ENCODE measurements at places on chromosomes 1 and 21.

DNA sequence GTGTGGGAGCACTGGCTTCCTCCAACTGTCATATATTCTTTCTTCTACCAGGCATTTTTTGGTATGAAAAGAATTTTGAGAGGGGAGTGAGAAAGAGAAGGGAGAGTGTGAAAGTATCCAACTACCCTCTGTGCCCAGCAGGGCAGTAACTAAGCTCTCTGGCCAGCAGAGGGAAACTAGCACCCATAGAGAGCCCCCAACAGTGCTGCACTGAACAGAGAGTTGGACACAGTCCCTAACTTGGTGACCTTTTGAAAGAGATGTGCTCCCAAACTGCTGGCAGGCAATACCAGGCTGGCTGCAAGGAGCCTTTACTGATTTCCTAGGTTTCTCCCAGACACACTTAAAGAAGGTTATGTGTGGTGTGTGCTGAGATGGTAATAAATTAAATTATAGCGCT, 118.8 kb upstream of the PBX1 start:
- DNase-seq: no peak

DNA sequence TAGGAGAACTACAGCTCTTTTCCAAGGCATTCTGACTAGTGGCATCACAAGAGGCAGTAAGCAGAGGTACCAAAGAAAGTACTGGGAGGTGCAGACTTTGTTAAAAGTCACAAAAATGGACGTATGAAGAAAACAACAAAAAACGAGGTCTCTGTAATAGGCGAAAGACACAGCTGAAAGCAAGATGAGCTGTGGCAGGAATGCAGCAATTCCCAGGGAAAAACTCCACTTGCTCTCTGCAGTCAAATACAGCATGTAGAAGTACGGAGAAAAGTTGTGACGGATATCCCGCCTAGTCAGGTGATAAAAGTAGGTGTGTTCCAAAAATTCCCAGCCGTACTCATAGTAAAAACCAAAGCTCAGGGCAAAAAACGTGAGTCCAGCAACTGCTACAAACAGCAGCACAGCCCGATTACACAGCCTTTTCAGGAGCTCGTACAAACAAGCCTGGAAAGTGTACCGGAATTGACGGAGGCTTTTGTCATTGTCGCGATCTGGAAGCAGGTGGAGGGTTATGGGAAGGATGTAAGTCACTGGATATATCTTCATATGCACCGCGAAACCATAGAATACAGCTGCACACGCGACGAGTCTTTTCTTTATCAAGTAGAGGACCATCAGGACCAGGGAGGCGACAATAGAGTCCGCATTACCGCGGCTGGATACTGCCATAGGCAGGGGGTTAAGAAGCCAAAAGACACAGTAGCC, 979 bp downstream of the PIGM start:
- peak; percentile 8 for DNase-seq

DNA sequence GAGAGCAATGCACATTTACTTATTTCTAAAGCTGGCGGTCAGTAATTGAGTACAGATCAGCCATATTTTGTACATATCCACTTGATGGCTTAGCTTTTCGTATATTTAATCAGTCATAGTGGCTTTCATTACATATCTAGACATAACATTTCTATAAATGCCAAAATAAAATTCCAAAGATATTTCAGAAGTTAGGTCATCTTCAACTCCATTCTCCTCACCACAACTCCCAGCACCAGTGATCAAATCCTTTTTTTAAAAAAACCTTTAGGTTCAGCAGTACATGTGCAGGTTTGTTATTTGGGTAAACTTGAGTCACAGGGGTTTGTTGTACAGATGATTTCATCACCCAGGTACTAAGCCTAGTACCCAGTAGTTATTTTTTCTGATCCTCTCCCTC, 53.9 kb upstream of the GNG4 start:
- no peak for DNase-seq

- no peak for DNase-seq
Measured at GRCh38 chr1:206555473-206555935, 48.2 kb downstream of the RASSF5 start.

GRCh38 chr1:89962742-89963075, 32.2 kb upstream of the ZNF326 start:
- no peak for DNase-seq

DNA sequence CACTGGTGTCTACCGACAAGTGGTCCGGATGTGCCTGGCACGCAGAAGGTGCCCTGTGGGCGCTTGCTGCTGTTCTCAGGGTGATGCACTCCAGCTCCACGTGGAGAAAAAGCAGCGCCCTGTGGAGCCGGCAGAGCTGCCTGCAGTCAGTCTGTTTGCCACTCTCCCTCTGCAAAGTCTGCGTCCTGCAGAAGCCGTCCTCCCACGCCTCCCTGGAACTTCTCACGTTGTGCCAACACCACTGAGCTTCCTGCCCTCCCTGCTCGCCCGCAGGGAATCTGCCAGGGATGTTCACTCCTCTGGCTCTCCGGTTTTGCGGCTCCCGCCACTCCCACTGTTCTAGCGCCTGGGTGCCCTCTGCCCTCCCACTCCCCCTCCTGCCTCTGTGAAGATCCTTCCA, 19.8 kb upstream of the UBXN10 start:
- DNase-seq: no peak

GRCh38 chr1:173469656-173470055, 7.5 kb upstream of the PRDX6 start:
- no peak for DNase-seq

- DNase-seq: no peak
Measured at GRCh38 chr1:174131032-174131638, 28.2 kb upstream of the RABGAP1L start.

DNA sequence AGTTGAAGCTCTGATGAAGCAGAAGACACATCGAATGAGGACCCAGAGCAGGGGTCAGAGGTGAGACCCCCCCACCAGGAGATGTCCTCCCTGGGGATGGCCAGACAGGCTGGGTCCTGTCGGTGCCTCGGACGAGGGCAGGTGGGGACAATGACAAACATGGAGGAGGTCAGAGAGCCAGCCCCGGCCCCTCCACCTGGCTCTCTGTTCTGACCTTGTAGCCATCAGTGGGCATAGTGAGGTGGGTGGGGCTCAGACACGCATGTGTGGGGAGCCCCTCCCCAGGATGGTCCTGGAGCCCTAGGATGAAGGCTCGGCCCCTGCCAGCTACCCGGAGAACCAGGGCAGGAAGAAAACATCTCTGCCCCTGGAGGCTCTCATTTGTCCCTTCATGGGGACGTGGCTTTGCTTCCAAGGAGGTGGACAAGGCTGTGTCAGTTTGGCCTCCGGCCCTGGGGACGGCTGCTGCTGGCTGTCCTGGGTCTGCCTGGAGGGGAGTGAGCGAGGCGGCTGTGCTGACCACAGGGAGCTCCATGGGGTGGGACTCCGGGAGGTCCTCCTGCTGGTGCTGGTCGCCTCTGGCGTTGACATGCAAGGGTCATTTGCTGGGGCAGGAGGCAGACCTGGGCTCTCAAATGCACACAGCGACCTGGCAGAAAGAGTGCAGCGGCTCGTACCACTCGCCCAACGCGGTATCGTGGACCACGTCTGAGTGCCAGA, 2.6 kb downstream of the KRTAP10-6 start:
- no peak for DNase-seq

- no peak for DNase-seq
Measured at GRCh38 chr1:170881268-170882265, 53.8 kb upstream of the MROH9 start.

DNA sequence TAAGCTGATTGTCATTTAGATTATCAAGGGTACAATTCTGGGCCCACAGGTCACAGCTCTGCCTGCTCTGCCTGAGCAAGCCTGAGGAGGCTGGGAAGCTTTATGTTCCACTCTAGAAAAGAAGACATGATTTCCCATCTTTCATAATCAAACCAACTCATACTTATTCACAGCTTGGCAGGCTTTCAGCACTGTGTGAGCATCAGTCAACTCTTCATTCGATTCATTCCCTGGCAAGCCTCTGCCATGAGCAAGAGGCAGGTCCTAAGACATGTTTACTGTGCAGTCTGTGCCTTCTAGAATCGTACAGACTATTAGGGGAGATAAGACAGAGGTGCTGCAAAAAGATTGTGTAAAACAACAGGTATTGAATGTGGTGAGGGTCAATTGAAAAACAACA, 24.5 kb upstream of the KIRREL1 start:
- DNase-seq: no peak

GRCh38 chr1:206901944-206902343, 4.7 kb downstream of the IL24 start:
- DNase-seq: no peak

DNA sequence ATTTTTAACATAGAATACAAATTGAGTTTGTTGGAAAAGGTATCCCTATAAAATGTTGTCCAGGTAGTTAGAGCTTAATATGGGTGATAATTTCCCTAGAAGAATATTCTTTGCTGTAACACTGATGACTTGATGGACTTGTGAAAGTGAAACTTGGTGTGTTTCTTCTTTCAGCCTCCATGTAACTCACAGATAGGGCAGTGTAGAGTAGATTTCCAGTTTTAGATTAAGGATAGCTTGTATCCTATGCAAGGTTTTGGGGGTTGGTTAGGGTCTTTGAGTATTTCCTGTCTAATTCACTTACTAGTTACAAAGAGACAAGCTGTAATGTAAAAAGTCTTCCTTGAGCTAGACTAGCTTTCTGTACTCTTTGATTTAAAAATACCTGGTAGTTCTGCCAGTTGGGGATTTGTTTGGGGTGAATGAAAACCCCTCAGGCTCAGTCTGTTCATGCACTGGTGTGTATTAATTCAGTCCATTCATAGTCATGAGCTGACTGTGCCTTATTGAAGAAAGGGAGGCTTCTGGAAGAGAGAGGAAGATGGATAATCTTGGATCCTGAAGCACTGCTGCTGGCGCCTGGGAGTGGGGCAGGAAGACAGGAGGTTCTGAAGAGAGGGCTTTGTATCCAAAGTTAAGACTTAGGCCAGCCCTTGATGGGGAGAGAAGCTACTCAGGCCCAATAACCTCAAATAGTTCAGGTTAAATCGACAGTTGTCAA, 83.6 kb downstream of the CAMTA1 start:
- DNase-seq: no peak

DNA sequence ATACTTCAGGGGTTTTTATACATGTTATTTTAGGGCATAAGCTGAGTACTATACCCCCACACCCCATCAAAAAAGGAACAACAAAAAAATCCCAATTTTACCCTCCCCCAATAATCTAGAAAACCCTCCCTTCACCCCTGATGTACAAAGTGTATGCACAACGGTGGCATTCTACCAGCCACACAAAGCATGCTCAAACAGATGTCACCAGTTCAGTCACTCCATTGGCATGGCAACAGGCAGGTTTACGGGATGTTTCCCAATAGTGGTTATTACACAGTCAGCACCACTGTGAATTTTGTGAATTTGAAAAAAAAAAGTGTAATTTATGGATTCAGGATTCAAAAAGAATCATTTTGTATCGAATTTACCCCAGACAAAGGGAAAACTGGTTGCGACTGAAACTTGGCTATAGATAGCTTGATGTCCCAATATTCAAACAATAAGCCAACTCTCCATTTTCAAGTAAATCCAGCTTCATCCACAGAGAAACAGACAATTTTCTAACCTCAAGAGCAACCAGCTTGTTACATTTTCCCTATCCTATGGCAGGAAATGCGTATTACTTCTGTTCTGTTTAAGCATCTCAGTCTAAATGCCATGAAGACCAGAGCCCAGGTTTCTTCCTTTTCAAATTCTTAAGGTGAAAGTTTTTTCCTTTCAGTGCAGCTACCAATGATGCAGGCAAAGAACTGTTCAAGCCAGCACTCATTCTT, 34.0 kb upstream of the SLC45A3 start:
- no peak for DNase-seq

GRCh38 chr1:62841587-62842169, 57.7 kb downstream of the ATG4C start:
- peak; percentile 18 for DNase-seq

GRCh38 chr1:186842547-186842946, 13.8 kb downstream of the PLA2G4A start:
- DNase-seq: no peak

DNA sequence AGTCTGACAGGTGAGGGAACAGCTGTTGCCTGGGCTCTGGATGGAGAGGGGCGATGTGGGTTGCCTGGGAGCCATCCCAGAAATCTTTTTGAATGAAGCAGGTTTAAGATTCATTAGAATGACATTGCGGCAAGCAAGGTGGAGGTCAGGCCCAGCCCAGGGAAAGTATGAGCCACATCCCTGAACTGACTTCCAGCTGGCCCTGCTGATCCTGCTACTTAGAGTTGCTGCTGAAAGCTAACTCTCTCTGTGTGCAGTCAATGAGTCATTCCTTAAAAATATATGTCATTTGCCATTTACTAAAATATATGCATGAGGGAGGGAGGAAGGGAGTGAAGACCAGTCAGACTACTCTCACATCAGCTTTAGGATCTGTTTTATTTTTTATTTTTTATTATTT, 54.3 kb upstream of the RAB3GAP2 start:
- DNase-seq: no peak

GRCh38 chr1:168960595-168960994, 145.9 kb upstream of the ATP1B1 start:
- no peak for DNase-seq

DNA sequence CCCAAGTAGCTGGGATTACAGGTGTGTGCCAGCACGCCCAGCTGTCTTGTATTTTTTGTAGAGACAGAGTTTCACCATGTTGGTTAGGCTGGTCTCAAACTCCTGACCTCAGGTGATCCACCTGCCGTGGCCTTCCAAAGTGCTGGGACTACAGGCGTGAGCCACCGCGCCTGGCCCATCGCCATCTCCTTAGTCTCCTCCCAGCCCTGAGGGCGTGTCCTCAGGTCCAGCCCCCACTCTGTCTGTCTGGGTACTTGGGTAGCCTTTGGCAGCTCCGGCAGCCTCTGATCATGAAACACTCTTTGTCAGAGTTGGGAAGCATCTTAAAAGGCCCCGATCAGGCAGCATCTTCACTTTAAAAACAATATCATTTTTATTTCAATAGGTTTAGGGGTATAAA, 90.3 kb upstream of the DISP3 start:
- DNase-seq: no peak

DNA sequence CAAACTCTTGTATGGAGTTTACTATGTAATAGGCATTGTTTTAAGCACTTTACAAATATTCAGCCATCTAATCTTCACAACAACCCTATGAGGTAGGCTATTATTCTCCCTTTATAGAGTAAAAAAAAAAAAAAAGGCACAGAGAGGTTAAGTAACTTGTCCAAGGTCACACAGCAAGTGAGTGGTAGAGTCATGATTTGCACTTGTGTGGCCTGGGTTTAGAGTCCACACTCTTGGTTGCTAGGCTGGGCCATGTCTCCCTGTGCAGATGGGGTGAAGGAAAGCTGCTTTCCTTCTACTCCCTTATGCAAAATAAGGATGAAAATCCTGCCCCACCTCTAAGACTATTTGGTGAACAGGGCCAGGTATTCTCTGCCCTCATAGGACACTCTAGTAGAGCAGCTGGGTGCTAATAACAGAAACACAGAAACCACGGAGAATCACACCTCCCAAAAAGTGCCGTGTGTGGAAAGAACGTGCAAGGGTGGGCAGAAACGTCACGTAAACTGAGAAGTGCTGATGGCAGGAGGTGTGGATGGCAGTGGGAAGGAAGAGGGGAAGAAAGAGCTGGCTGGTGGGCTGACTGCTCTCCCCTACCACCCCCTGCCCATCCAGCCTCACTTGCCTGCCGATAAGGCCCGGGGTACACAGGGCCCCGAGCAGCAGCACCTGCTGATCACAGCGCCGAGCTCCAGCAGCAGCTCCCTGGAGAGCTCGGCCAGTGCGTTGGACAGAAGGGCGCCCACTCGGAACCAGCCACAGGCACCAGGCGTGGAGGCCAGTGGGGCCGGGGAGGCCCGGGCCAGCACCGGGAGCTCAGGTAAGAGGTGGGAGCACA, 28.3 kb upstream of the VPS13D start:
- DNase-seq: no peak

- DNase-seq: no peak
Measured at GRCh38 chr1:199585392-199585791, 442.1 kb upstream of the NR5A2 start.
